ENCODE measurements at places on chromosomes 2 and 18. TPM values are rescaled to one million over a fixed set of nuclear protein-coding genes. Genes with fewer than 3 reads are reported as not detected.
A peak's percentile ranks its signal among the peaks of the same experiment; 100 is the strongest.

- peaks cover 41% of the 10 kb centered on the region for H3K36me3 ChIP-seq
- H3K27ac ChIP-seq: no peak overlapping the region
- H3K27me3 ChIP-seq: no peaks in the 10 kb centered on the region
- DNase-seq: no peak
These were observed 58.3 kb downstream of the FEZ2 start for GRCh38 chr2:36539631-36540030.

GRCh38 chr18:79765491-79766245 is 32.1 kb upstream of the KCNG2 start:
- H3K36me3 ChIP-seq: peaks cover 2% of the 10 kb centered on the region
- DNase-seq: no peak
- H3K4me1 ChIP-seq: no peaks in the 10 kb centered on the region
- H3K4me3 ChIP-seq: no peak overlapping the region

The TBR1 gene
- not detected for total RNA-seq

The EGR4 gene
- 1.2 TPM for total RNA-seq

GRCh38 chr18:37956902-37957301 is 391.3 kb upstream of the CELF4 start:
- no peak overlapping the region for H3K4me3 ChIP-seq
- no peaks in the 10 kb centered on the region for H3K27me3 ChIP-seq
- H3K27ac ChIP-seq: no peak overlapping the region

GRCh38 chr2:187915810-187916209 is 361.6 kb upstream of the TFPI start:
- no peak overlapping the region for H3K27ac ChIP-seq
- no peaks in the 10 kb centered on the region for H3K36me3 ChIP-seq
- no peaks in the 10 kb centered on the region for H3K4me1 ChIP-seq
- no peak for DNase-seq

GRCh38 chr18:49094136-49094535 is 143.4 kb upstream of the SMAD7 start:
- DNase-seq: no peak
- H3K27me3 ChIP-seq: no peaks in the 10 kb centered on the region
- no peak overlapping the region for H3K4me3 ChIP-seq
- no peak overlapping the region for H3K27ac ChIP-seq

DNA sequence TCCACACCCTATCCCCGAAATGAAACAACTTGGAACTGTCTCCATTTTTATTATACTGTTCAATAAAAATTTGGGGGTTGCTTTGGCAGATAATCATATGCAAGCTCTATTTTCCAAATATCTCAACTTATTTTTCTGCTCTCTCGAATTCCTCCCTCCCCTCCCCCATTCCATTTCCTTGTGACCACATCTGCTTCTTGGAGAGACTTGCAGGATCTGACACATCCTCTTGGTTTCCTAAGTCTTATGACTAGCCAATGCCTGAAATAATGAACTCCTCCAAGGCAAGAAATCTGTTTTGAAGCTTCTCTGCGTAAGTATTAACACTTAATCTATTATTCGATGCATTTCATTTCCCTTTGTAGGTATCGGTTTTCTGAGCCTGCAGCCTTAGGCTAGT is 16.1 kb downstream of the TGIF1 start:
- H3K4me1 ChIP-seq: peaks cover 9% of the 10 kb centered on the region
- no peak overlapping the region for H3K27ac ChIP-seq
- DNase-seq: no peak
- no peaks in the 10 kb centered on the region for H3K27me3 ChIP-seq

- no peaks in the 10 kb centered on the region for H3K27me3 ChIP-seq
- H3K4me3 ChIP-seq: no peak overlapping the region
- no peak overlapping the region for H3K27ac ChIP-seq
- H3K36me3 ChIP-seq: no peaks in the 10 kb centered on the region
- no peak for DNase-seq
- no peaks in the 10 kb centered on the region for H3K4me1 ChIP-seq
These were observed 761.6 kb downstream of the DSC3 start for GRCh38 chr18:30280861-30281470.

- peak; percentile 69 for DNase-seq
- no peaks in the 10 kb centered on the region for H3K36me3 ChIP-seq
These were observed 186.3 kb downstream of the TCF4 start for GRCh38 chr18:55401638-55402191.

DNA sequence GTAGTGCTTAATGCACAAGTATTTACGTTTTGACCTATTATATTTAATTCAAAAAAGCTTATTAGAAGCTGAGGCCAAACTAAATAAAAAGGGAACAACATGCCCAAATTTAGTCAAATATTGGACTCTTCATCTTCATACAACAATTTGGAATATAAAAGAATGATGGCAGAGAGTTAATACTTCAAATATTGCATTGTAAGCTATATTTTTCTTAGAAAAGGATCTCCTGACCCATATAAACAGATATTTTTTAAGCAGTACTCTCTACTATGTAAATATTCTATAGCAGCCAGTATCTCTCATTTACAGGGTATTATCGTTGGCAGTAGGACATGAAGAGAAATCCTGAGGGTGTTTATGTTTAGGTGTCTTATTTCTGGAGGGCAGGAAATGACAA is 531.2 kb downstream of the NYAP2 start:
- H3K4me1 ChIP-seq: no peaks in the 10 kb centered on the region
- no peak for DNase-seq
- no peaks in the 10 kb centered on the region for H3K27me3 ChIP-seq

The CRYGD gene
- not detected for total RNA-seq

The LYPD6 gene
- 3.0 TPM for total RNA-seq

The GDF7 gene
- 0.04 TPM for total RNA-seq

The CD302 gene
- 0.68 TPM for total RNA-seq

- H3K27ac ChIP-seq: no peak overlapping the region
- no peak overlapping the region for H3K4me3 ChIP-seq
- peaks cover 9% of the 10 kb centered on the region for H3K4me1 ChIP-seq
These were observed 211.9 kb upstream of the SMAD2 start for GRCh38 chr18:48142353-48142752.

- no peak overlapping the region for H3K4me3 ChIP-seq
- H3K4me1 ChIP-seq: no peaks in the 10 kb centered on the region
- no peak for DNase-seq
- no peaks in the 10 kb centered on the region for H3K27me3 ChIP-seq
- no peak overlapping the region for H3K27ac ChIP-seq
These were observed 57.4 kb upstream of the EPHA4 start for GRCh38 chr2:221629468-221629867.

The ASB18 gene
- total RNA-seq: not detected

The CNGA3 gene
- not detected for total RNA-seq

DNA sequence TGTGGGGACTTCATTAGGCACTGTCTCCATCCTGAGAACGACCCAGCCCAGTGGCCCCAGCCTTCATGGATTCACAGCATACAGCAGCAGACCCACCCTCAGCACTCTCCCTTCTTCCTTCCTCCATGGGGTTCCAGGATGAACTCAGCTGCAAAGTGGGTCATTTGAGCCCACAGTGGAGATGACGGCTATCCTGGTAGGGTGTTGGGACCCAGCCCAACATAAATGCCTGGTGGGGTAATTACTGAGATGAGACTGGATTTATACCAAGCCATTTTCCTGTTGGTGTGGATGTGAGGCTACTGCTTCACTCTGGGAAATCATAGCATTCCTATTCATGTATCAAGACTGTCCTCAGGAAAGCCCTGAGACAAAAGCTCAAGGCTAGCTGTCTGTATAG is 536.7 kb upstream of the TNP1 start:
- H3K27ac ChIP-seq: no peak overlapping the region
- H3K27me3 ChIP-seq: no peaks in the 10 kb centered on the region
- no peak overlapping the region for H3K4me3 ChIP-seq
- H3K4me1 ChIP-seq: no peaks in the 10 kb centered on the region
- no peak for DNase-seq

- H3K27me3 ChIP-seq: no peaks in the 10 kb centered on the region
- H3K4me3 ChIP-seq: no peak overlapping the region
- no peak for DNase-seq
- H3K36me3 ChIP-seq: 0 out of 2 replicates have a peak, but pooled peaks cover 4% of the 10 kb centered on the region
- no peak overlapping the region for H3K27ac ChIP-seq
- H3K4me1 ChIP-seq: no peaks in the 10 kb centered on the region
These were observed 349.8 kb downstream of the CDH19 start for GRCh38 chr18:66254121-66254520.

The CD8A gene
- total RNA-seq: not detected

The DARS1 gene
- 122 TPM for total RNA-seq

- H3K27ac ChIP-seq: peak overlapping the region; percentile 34
- H3K4me3 ChIP-seq: peak overlapping the region; percentile 98
- H3K36me3 ChIP-seq: no peaks in the 10 kb centered on the region
- H3K27me3 ChIP-seq: no peaks in the 10 kb centered on the region
- peak; percentile 41 for DNase-seq
- H3K4me1 ChIP-seq: no peaks in the 10 kb centered on the region
These were observed 772 bp downstream of the RELCH start for GRCh38 chr18:62187543-62188510.

The SERPINE2 gene
- total RNA-seq: 36.1 TPM

The MAPK4 gene
- 1.9 TPM for total RNA-seq
